Cortex of kidney (tissue), 1 donor: ENCODE measurements at places on chromosomes 12 and 14.

- DNase-seq: no peak
These were observed 77.3 kb downstream of the IRF2BPL start for GRCh38 chr14:76951166-76951565.

GRCh38 chr12:27652174-27652763, 44.0 kb upstream of the REP15 start:
- DNase-seq: no peak

GRCh38 chr12:80432061-80432460, 12.0 kb upstream of the PTPRQ start:
- no peak for DNase-seq

DNA sequence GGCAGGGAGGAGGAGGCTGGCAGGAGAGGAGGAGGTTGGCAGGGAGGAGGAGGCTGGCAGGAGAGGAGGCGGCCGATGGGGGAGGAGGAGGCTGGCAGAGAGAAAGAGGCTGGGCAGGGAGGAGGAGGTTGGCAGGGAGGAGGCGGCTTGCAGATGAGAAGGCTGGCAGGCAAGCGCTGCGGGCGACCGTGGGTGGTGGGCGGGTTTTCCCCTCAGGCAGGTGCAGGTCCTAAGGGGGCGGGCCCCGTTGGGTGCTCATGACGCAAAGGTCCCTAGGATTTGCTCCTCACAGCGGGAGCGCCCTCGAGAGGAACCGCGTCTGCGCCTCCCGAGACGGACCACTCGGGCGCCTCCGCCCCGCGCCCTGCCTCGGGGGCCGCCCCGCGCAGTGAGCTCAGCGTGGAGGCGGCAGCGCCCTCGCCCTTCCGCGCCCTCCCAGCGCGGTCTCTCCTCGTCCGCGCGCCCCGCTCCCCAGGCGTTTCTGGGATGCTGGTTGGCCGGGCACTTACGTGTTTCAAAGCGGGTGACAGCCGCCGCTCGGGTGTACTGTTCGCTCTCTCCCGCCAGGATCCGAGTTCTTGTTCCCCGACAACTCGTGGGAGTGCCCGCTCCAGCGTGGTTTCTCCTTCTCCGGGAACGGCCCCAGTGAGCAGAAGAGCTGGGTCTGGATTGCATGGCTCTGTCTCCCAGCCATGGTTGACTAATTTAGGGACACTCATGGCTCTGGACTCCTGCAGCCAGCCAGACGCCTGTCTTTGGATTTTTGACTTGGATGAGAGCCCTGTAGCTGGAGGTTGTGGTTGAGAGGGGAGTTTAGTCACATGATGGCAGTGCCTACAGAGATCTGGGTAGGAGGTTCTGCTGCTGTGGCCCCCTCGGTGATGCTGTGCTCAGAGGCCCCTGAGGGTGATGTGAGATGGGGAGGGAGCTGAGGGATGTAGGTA, 64.1 kb upstream of the PPP4R3A start:
- no peak for DNase-seq

- no peak for DNase-seq
These were observed 276.5 kb downstream of the FUT8 start for GRCh38 chr14:65689070-65689469.

DNA sequence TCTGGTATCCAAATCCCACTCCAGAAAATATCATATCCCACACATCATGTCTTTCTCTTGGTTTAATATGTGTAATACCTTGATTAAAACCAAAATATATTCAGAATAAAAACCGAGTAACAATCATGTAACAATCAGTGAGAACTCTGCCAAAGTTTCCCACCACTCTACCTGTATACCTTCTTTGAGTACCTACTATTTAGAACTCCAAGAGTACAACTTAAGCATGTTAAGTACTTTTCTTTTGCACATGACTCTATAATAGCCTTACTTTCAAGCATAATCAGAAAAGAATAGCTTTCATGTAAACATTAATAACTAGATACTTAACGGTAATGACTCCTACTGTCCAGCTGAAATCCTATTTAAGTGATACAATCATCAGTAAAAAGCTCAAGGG, 223.2 kb downstream of the MED13L start:
- DNase-seq: no peak

GRCh38 chr12:58496411-58497190, 423.7 kb downstream of the LRIG3 start:
- no peak for DNase-seq

DNA sequence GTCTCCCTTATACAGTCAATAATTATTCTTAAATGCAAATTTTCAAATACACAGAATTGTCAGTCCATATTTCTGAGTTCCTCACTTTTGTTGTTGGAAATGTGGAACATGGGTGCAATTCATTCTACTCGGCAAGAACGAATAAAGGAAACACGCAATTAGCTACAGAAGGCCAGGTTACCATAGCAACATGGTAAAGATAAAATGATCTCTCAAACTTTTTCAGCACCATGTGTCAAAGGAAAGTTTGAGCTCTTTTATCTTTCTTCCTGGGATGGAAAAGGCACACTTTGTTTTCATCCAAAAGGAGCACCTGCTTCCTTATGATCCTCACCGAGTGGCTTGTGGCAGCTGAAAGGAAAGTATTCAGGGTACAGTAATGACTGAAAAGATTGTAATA, 595.0 kb downstream of the RPS29 start:
- DNase-seq: no peak

GRCh38 chr12:30823156-30823699, 68.5 kb upstream of the CAPRIN2 start:
- DNase-seq: no peak

DNA sequence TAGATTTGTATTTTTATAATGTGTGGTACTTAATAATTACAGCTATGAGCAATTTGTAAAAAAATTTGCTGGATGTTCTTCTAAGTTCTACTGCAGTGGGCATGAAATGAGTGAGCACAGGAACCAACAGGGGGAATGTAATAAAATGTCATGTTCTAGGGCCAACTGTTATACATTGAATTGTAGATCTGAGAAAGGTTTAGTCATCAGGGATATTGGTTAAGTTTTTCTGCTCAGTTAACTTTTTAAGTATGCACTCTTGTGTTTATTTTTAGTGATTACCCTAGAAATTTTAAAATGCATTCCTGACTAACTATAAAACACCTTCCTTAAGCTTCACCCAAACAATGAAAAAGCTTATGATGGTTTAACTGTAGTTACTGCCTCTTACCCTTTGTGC, 101.8 kb downstream of the CAND1 start:
- no peak for DNase-seq

GRCh38 chr12:14729586-14729985, 33.2 kb upstream of the GUCY2C start:
- no peak for DNase-seq

GRCh38 chr12:100715976-100716944, 78.3 kb upstream of the ANO4 start:
- DNase-seq: no peak

DNA sequence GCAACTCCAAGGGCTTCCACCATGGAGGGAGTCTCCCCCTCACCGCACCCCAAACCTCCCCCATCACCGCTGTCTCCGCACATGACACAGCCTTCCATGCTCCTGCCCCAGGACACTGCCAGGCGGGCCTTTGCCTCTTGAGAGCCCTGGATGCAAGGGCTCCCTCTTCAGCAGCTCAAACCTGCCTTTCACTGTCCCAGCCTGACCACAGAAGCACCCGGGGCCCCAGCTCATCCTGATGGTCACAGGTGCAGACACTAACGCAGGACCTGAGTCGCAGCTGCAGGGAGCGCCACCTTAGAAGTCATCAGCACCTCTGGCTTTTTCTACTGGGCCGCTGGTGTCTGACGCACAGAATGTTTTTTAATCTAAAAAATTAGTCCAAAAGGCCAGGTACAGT, 54.0 kb downstream of the SYNE3 start:
- no peak for DNase-seq

DNA sequence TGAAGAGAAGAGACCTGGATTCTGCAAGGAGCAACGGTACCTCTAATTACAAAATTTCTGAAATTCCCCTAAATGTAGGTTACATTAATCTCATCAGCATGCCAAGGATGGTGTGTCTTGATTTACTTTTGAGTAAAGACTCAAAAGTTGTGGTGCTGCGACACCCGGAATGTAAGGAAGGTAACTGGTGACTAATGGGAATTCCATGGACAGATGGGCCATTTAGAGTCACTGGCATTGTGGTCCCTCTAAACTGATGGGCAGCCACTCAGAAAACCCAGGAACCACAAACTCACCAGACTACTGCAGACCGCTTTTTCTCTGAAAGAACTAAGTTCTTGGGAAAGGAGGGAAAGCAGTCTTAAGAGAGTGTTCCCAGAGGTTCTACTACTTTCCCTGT, 32.8 kb downstream of the GRIN2B start:
- DNase-seq: no peak

- DNase-seq: no peak
These were observed 102.1 kb downstream of the TMEM117 start for GRCh38 chr12:43937947-43938346.

GRCh38 chr12:28795311-28795710, 353.8 kb upstream of the FAR2 start:
- DNase-seq: no peak

DNA sequence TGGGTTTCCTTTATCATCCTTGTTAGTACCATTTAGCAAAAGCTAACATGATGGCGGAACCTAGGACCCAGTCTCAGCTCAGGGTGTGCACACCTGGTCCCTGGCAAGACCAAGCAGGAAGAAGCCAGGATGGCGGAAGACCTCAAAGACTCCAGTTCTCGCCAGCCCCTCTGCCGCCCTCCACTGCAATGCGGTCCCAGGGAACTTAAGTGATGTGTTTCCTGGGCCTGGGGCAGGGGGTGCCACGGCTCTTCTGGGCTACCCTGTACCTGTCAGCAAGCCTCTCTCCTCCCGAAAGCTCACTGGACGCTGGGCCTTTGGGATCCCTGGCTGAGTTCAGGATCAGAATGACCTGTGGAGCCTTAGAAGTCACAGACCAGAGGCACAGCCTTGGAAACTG, 71.3 kb downstream of the FBXL14 start:
- no peak for DNase-seq

- DNase-seq: no peak
These were observed 7.5 kb downstream of the PTGR2 start for GRCh38 chr14:73859145-73859544.

DNA sequence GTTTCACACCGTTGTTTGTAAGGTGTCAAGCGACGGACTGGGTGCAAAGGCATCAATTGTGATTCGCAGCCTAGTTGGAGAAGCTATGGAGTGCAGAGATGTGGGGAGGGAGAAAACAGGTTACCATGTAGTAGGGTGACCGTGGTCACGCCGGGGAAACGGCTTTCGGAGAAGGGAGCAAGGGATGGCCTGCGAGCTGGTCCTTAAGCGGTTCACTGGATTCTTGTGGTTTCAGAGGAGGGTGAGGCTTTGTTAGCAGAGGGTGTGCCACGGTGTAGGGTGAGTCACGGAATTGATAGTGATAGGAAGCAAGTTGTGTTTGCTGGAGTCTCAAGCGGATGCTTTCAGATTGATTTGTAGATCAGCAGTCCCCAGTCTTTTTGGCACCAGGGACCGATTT, 2.3 kb downstream of the PIWIL1 start:
- DNase-seq: no peak

DNA sequence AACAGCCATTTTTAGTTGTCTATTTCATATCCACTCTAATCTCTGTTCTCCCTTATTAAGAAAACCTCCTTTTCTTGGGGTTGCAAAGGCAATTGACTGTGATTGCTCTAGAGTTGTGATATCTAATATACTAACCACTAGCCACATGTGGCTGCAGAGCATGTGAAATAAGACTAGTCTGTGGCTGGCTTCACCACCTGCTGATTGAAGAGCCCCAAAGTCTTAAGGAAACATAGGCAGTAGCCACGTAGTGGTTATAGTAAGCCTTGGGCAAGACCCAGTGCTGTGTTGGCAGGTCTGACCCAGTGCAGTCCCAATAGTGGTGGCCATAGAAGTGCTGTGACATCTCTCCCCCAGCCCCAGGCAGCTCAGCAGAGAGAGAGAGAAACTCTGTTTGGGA, 28.4 kb upstream of the ATP2B1 start:
- no peak for DNase-seq

DNA sequence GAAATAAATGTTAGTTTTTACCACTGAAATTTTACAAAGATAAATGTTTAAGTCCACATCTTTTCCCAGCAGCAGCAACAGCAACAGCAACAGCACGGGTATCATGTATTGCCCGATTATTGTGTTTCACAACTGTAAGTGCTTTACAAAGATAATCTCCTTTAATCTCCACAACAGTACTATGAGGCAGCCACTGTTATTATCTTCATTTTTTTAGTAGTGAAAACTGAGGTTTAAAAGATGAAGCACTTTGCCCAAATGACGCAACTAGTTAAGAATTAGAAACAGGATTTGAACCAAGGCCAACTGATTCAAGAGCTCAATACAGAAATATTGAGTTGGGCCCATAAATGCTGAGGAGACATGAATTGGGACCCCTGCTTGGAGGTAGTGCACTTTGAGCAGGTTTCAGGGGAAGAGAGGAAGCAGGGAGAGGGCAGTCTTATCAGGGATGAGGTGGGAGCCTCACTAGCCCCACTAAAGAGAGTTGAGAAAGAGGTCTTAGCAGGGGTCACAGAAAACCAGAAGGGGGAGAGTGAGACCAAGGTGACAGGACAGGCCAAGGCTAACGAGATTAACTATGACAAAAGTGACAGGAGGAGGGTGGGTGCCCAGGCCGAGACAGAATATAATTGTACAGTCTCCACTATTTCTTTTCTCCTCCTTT, 15.3 kb downstream of the KRT2 start:
- DNase-seq: no peak

DNA sequence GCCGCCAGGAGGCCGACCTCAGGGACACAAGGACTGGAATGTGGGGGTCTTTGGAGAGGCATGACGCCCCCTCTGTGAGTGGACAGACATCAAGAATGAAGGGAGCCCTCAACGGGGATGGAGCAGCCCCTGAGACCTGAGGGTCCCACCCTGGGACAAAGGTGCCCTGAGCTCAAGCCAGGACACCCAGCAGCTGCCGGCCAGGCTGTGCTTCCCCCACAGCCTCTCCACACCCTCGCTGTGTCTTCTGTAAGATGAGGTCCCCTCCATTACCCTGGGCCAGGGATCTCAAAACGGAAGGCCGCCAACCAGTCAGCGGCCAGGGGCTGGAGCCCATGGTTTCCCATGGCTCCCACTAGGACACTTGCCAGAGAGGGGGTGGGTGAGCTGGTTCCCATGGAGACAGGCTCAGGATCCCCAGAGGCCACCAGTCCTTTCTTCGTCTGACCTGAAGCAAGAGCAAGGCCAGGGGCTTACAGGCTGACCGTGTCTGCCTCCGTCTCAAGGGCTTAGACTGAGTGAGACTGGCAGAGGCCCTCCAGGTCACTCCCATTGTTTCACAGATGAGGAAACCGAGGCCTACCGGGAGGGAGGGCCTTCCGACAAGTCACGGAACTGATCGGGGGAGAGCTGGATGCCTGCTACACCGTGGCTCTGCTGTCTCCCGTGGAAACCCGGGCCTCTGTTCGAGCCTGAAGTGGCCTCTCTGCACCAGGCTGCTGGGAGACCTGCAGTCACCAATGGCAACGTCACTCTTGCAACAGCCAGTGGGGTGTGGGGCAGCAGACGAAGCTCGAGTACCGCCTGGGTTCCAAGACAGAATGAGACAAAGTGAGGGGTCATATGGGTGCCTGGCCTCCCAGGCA, 91.7 kb upstream of the DIO3 start:
- no peak for DNase-seq

- no peak for DNase-seq
These were observed 102.0 kb downstream of the PRIMA1 start for GRCh38 chr14:93686268-93686667.

GRCh38 chr12:109557805-109558204, 15.5 kb downstream of the MMAB start:
- no peak for DNase-seq
